ENCODE measurements at places on chromosomes 5 and 9. TPM values are rescaled to one million over a fixed set of nuclear protein-coding genes. Genes with fewer than 3 reads are reported as not detected.

The FCN1 gene
- total RNA-seq = not detected

The TNFSF8 gene
- not detected for total RNA-seq

The NMUR2 gene
- total RNA-seq = not detected

The SPINK1 gene
- not detected for total RNA-seq

The GABRA6 gene
- total RNA-seq = not detected

The FRMD3 gene
- 0.76 TPM for total RNA-seq

The PCDHA13 gene
- total RNA-seq = 0.15 TPM

The IRX4 gene
- total RNA-seq = not detected

The AIF1L gene
- total RNA-seq = 16.4 TPM

The ENTREP1 gene
- 1.6 TPM for total RNA-seq

The PCDHGA7 gene
- 0.91 TPM for total RNA-seq

The DMRT3 gene
- total RNA-seq = not detected

The RACK1 gene
- total RNA-seq = 4,648 TPM

The GPR21 gene
- total RNA-seq = 0.32 TPM

The TEX48 gene
- not detected for total RNA-seq

The NSUN2 gene
- 67.2 TPM for total RNA-seq

The MXD3 gene
- total RNA-seq = 39.8 TPM

The PLGRKT gene
- total RNA-seq = 19.8 TPM

The PCDHA7 gene
- total RNA-seq = 0.15 TPM

The PCDHA11 gene
- total RNA-seq = under 0.01 TPM

The RABGAP1 gene
- total RNA-seq = 27.0 TPM

The TTC16 gene
- not detected for total RNA-seq

The GHR gene
- total RNA-seq = 0.30 TPM

The SAXO1 gene
- total RNA-seq = not detected

The SPATA31E1 gene
- total RNA-seq = not detected

The ADGRD2 gene
- not detected for total RNA-seq

The PARP8 gene
- 0.46 TPM for total RNA-seq

The TAF11L5 gene
- not detected for total RNA-seq

The SNCAIP gene
- total RNA-seq = 19.8 TPM

The EPB41L4B gene
- total RNA-seq = 0.30 TPM

The BNC2 gene
- total RNA-seq = 6.5 TPM

The GDNF gene
- not detected for total RNA-seq

The CTNND2 gene
- not detected for total RNA-seq

The ZFP2 gene
- 0.65 TPM for total RNA-seq

The CRHBP gene
- total RNA-seq = 0.15 TPM

Measured in epithelial cell of umbilical artery (primary cell).